ENCODE measurements at places on chromosomes 5 and 9.

- DNase-seq: peak; percentile 50
These were observed at the start of gene CCDC152 for GRCh38 chr5:42756606-42757601. TSS of gene CCDC152 (plus strand) at chr5:42756818. CDS start at chr5:42759122, 2,304 bp downstream.

GRCh38 chr5:139954022-139954421 is 89.1 kb downstream of the NRG2 start:
- DNase-seq: no peak

- no peak for DNase-seq
These were observed 72.4 kb downstream of the HABP4 start for GRCh38 chr9:96522366-96522765.

GRCh38 chr9:92160786-92161185 is 45.6 kb upstream of the SPTLC1 start:
- DNase-seq: no peak

- no peak for DNase-seq
These were observed 17.0 kb downstream of the CAMK2A start for GRCh38 chr5:150272531-150272930.

GRCh38 chr5:137635521-137635921 is 100.4 kb downstream of the KLHL3 start:
- DNase-seq: no peak

DNA sequence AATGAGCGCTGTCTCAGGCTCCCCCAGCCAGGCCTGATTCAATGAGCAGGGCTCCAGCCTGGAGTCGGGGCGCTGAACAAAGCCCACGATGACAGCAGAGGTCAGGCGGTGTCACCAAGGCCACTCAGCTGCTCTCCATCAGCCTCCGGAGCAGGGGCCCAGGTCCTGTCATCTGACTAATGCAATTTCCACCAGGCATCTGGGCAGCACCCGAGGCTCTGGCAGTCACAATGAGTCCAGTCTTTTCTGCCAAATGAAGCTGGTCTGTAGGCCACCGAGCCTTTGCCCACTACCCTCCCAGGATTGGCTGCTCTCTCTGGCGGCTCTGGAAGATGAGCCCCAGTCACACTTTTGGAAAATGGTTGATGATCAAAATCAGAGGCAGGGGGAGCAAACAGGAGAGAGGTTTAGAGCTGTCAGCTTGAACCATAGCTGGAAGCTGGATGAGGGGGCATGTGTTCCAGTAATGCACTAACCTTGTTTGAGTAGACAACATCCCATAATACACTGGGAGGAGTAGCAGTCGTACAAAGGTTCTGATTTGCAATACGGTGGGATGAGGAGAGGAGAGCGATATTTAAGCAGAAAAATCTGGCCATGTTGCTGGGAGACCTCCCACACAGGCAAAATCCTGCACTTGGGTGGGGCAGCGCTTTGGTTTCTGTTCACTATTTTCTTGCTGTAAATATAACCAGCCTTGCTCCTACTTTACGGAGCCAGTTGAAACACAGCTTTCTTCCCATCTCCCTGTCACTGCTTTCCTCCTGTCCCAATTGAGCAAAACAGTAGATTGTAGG is 306.4 kb upstream of the PANK3 start:
- DNase-seq: no peak

DNA sequence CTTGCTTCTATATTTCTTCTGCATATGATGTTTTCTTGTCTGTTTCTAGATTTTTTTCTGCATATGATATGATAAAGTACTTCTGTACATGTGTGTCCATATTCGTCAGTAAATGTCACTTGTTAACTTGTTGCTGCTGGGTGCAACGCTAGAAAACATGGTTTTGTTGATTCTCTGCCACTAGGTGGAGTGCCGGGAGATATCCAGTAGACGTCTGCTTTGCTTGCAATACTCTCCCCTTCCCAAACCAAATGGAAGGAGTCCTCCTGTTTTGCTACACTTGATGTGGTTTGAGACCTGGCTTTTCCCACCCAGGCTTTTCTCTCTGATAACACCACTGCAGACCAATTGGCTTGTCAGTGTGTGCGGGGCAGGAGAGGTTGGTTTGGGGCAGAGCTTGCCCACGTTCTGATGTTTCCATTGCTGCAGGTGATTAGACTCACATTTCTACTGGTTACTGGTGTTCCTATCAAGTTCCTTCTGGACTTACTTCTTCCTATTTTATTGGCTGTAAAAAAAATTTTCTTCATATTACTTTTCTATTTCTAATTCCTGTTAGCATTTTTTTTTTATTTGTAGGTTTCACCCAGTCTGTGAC is 900.0 kb upstream of the CDH10 start:
- no peak for DNase-seq

DNA sequence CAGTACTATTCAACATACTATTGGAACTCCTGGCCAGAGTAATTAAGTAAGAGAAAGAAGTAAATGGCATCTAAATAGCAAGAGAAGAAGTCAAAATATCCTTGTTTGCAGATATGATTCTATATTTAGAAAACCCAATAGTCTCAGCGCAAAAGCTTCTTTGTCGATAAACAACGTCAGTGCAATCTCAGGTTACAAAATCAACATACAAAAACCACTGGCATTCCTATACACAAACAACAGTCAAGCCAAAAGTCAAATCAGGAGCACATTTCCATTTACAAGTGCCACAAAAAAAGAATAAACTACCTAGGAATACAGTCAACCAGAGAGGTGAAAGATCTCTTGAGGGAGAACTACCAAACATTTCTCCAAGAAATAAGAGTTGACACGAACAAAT is 1901.9 kb upstream of the ACO1 start:
- no peak for DNase-seq

DNA sequence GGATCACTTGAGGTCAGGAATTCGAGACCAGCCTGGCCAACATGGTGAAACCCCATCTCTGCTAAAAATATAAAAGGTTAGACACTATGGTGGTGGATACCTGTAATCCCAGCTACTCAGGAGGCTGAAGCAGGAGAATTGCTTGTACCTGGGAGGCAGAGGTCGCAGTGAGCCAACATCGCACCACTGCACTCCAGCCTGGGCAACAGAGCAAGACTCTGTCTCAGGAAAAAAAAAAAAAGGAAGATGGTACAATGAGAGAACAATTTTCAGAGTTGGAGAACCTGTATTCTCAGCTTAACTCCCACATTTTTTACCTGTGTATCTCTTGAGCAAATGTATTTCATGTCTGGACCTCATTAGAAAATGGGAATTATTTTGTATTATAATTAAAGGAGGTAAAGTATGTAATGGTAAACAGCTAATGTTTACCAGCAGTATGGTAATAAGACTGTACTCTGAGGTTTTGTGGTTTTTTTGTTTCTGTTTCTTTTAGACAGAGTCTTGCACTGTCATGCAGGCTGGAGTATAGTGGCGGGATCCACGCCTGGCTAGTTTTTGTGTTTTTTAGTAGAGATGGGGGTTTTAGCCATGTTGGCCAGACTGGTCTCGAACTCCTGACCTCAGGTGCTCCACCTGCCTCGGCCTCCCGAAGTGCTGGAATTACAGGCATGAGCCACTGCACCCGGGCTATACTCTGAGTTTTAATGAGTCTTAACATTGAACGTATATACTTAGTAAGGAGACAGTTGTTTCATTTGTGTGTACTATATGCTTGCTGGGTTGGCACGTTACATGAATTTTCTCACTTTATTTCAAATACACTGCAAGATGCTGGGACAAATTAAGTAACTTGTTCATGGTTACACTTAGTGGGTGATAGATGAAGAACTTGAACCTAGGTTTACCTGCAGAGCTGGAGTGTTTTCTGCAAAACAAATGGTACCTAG is 16.2 kb downstream of the UHRF2 start:
- DNase-seq: no peak

GRCh38 chr5:142945845-142946244 is 175.7 kb downstream of the ARHGAP26 start:
- DNase-seq: no peak

- no peak for DNase-seq
These were observed 7.2 kb downstream of the CDC37L1 start for GRCh38 chr9:4686584-4686983.

DNA sequence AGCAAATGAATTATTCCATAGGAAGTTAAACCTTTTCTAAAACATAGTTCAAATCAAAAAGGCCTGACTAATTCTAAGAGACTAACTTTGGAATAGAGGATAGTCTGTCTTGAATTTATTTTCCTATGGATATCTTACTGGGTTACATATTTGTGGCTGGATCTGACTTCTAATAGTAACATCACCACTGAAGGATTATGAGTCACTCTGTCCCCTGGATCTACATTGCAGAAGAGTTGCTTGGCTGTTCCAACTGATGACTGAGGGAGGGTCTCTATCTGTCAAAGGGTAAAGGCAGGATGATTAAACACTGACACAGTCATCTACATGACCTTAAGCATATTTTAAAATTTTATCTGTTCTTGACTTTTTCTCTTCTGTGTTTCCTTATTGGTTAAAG is 119.6 kb upstream of the FST start:
- DNase-seq: no peak

- DNase-seq: no peak
These were observed 10.6 kb downstream of the TMEM250 start for GRCh38 chr9:136107953-136108647.

GRCh38 chr5:3155046-3155445 is 403.6 kb upstream of the IRX2 start:
- no peak for DNase-seq

GRCh38 chr5:35066260-35066795 is 18.6 kb upstream of the AGXT2 start:
- DNase-seq: no peak

GRCh38 chr5:10610058-10610457 is 46.2 kb downstream of the ANKRD33B start:
- DNase-seq: no peak

DNA sequence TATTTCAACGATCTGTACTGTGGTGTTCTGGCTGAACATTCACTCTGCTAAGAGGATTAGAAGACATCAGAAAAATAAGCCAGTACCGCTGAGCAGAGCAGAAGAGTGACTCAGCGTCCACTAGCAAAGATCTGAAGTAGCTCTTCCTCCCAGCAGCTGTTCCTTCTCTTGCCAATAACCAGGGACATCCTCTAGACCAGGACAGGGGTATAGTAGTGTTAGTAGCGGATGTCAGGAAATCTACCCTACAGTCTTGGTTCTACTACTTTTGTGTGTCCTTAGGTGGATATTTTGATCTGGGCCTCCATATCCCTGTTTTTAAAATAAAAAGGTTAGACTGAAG is 103.6 kb downstream of the TSSK1B start:
- DNase-seq: no peak

- DNase-seq: no peak
These were observed 2.7 kb downstream of the RNF20 start for GRCh38 chr9:101536351-101536750.

GRCh38 chr9:78196258-78196657 is 39.6 kb upstream of the CEP78 start:
- DNase-seq: no peak

All from activated CD4-positive, alpha-beta T cell treated with anti-CD3 and anti-CD28 coated beads, Interleukin-2, amount 50 U/mL, for 1 hour (primary cell).